ENCODE measurements at places on chromosomes 1 and 21.

DNA sequence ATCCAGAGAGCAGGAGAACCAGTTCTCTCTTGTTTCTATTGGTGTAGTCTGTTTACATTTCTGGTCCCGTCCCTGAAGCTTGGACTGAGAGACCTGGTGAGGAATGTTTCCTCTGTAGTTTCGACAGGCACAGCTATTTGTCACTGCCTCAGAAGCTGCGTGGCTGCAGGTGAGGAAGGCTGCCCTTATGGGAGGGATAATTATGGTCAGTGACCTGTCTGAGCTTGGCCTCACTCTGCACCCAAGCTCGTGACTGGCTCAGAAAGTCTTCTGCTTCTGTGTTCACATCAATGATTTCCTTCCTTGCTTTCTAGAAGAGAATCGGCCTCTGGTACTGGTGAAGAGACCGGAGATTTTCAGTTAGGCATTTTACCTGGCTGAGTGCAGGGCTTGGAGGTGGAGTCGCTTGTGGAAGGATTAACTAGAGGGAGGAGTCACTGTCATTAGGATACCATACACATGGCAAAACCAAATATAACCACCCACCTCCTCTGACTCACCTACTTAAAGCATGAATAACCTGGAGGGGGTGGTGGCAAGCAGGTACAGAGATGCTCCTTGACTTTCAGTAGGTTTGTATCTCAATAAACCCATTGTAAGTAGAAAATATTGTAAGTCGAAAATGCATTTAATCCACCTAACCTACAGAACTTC lies 19.9 kb upstream of the WDR26 start:
- DNase-seq: no peak

DNA sequence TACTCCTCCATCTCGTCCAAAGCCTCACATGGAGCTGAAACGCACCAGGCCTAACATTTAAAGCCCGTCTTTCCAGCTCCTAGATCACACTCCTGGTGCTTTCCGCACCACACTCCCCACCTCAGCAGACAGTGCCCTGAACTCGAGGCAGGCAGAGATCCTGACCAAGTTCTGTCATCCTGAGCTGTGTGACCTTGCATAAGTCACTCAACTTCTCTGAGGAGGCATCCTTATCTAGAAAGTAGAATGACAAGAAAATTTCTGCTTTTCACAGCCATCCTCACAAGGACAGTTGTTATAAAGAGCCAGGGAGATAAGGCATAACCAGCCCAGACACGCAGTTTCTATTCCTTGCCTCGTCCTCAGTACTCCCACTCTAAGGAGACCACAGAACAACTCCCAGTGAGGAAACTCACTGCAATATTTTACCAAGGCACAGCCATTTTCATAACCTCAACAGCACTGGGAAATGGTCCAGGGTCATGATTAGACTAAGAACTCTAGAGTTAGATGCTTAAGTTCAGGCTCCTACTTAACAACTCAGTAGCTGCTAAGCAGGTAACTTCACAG lies 3.1 kb downstream of the LRP8 start:
- peak; percentile 88 for DNase-seq

- DNase-seq: peak; percentile 93
These were observed 4.5 kb downstream of the TTC24 start for GRCh38 chr1:156583821-156584622.

DNA sequence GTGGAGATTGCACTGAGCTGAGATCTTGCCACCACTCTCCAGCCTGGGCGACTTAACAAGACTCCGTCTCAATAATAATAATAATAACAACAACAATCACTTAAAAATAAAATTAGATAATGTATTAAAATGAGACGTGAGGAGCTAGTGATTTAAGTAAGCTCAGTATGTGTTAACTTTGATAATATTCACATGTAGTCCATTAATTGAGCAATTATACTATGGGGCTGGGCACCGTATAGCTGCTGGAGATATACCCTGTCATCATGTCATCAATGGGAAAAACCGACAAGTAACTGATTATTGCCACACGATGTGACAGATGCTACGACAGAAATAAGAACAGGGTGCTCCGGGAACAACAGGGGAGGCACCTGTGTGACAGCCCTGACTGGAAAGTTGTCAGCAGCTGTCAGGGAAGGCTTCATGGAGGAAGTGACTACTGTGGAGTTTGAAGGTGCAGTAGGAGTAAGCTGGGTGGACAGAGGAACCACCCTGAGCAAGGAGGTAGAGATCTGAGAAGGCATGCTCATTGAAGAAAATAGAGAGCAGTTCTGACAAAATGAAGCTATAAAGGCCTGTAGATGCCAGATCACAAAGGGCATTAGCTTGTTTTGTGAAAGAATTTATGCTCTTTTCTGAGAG lies 924 bp upstream of the CAMSAP2 start:
- peak; percentile 43 for DNase-seq

DNA sequence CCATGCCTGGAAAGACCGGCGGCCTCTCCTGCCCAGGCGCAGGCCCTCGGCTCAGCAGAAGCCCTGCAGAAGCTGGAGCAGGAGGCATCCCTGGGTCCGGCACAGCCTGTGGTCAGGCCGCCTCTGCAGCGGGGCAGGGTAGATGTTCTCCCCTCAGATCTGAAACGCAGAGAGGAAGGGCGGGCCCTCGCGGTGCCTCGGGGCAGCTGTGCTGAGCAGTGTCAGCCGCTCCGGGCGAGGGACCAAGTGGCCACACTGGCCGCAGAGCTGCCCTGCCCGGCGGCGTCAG lies 175.3 kb upstream of the ARHGEF16 start:
- no peak for DNase-seq

GRCh38 chr1:85570446-85571180 lies 9.9 kb upstream of the CCN1 start:
- no peak for DNase-seq

GRCh38 chr1:193537266-193538002 lies 351.0 kb upstream of the B3GALT2 start:
- peak; percentile 80 for DNase-seq

DNA sequence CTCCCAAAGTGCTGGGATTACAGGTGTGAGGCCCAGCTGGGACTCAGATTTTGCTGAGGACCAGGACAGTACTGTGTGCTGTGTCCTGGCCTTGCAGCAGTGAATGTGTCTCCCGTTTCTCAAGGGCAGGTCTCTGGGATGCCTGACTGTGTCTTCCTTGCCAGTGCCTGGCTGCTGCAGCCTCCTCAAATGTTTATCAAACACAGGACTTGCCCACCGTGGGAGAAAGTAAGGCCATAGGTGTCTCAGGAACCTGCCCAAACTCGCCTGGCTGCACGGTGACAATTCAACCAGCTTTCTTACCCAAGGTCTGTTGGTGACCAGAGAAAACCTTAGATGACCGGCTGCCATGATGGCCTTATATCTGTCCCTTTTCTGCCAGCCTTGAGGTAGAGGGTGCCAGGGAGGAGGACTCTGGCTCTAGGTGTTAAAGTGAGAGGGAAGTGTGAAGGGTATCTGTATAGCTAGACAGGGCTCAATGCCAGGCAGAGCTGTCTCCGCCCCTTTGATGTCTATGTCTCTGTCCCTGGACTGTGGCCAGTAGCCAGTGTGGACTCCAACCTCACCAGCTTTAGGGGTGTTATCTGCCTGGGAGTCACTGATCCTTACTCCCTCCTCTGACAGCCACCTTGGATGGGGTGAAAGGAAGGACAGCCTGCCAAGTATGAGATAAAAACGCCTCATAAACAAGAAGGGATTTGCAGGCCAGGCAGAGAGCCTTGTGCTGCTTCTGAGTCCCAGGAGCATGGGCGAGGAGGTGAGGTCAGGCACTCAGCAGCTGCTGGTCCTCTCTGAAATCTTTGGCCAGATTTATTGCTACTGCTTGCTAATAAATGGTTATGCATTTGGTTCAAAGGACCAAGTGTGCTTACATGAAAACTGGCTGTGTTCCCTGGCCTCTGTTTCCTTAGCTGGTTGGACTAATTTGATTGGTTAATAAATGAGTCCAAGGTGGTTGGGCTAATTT lies 22.3 kb downstream of the IL6R start:
- peak; percentile 22 for DNase-seq

- DNase-seq: no peak
These were observed 4.1 kb downstream of the HEYL start for GRCh38 chr1:39635205-39635870.

DNA sequence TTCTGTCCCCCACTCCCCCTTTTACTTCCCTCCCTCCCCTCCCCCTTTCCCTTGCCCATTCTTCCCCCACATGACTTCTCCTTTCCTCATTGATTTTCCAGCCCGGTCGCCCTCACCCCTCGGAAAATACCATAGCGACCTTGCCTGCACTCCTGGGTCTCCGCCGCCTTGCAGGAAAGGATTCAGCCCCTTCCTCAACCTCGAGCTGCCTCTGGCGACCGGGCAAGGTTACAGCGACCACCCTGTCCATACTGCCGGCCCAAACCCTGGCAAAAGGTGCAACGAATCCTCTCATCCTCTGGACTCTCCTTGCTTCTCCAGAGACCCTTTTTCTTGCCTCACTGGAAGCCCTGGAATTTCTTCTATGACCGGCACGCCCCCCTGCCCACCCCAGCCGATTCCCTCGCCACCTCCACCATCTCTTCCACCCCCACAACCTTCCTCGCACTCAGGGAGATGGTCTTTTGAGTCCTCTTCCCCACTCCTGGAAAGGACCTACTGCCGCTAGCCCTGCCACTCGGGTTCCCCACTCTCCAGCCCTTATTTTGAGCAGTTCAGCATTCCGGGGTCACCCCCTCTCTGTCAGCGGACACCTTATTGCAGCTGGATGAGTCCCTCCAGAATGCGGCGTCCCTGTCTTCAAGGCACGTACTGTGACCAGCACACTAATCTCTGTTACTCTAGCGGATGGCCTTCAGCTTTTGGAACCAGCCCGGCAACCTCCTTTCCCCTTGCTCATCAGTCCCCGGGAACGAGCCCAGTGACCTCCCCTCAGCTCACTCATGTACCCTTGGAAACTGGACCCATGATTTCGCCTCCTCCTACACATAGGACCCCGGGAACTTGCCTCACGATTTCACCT lies 846 bp downstream of the NSUN4 start:
- no peak for DNase-seq
